ENCODE measurements at places on chromosomes 7 and 10.

- no peak for DNase-seq
These were observed 398.4 kb downstream of the DGKB start for GRCh38 chr7:14504134-14504533.

DNA sequence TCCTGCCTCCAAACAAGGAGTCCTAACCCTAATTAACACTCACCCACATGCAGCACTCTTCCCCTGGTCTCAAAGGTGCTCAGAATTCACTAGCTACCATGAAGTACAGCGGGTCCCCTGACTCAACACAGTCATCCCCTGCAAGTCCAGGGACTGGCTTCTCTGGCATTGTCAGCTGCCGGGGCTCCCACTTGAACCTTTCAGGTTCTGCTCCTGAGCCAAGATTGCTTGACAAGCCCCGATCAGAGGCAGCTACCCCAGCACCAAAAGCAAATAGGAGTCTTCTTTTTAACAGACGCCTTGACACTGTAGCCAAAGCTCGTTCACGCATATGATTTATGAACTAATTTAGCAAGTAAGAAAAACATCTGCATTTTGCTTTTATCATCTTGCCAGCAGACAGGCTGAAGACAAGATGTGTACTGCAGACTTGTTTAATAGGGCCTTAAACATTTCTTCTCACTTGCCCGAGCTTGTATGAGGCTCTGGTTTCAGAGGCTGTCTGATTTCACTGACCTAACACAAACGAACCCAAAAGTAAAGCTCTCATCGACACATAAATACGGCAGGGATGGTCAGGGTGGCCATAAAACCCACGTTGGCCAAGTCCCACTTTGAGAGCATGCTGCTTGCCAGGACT is 67.6 kb upstream of the ADAM12 start:
- DNase-seq = no peak

DNA sequence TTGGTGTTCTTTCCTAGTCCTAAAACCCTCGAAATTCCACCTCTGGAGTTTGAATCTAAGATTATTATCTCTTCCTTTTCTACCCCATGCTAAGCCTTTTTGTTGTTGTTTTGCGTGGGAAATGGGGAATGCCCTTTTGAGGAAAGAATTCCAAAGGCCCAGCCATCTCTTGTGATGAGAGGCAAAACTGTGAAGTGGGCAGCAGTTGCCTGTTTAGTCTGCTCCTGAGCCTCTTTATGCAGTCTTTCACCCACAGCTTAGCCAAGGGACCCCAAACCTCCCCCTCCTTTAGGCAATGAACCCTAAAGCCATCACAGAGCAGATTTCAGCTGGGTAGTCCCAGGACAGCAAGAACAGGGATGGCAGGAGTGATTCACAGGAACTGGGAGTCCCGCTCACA is 95.5 kb downstream of the DNMBP start:
- DNase-seq = no peak

DNA sequence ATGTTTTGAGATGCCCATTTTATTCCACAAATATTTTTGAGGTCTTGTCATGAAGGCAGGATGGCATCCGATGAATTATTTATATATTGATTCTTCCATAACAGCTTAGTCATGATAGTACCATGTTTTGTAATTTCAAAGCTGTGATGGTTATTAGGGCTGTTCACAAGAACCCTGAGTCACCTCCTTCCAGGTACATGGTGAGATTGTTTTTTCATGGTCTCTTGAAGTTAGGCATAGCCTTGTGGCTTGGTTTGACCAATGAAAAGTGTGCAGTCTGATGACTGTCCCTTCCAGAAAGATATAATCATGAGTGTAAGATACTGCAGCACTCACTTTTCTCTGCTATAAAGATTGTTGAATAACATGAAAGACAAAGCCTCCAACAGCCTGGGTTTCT is 274.8 kb downstream of the FGFR2 start:
- DNase-seq = no peak

GRCh38 chr7:10662491-10662890 is 311.2 kb upstream of the PHF14 start:
- no peak for DNase-seq

DNA sequence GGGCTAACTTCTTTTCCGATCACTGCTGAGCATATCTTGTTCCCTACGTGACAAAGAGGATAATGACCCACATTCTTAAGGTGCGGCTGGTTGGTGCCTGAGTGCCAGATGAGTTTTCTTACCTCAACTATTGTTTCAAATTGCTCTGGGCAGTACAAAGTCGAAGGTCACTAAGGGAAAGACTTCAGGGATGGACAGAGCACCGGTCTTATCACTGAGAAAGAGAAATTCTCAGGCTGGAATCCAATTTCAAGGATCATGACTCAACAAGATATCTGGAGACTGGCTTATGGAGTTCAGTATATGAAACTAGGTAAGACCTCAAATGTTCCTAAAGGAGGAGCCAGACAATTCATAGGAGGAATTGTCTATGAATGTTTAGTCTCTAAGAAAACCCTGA is 780.3 kb downstream of the SUGCT start:
- DNase-seq = no peak

GRCh38 chr7:128074736-128075135 is 43.5 kb upstream of the LRRC4 start:
- DNase-seq = no peak

DNA sequence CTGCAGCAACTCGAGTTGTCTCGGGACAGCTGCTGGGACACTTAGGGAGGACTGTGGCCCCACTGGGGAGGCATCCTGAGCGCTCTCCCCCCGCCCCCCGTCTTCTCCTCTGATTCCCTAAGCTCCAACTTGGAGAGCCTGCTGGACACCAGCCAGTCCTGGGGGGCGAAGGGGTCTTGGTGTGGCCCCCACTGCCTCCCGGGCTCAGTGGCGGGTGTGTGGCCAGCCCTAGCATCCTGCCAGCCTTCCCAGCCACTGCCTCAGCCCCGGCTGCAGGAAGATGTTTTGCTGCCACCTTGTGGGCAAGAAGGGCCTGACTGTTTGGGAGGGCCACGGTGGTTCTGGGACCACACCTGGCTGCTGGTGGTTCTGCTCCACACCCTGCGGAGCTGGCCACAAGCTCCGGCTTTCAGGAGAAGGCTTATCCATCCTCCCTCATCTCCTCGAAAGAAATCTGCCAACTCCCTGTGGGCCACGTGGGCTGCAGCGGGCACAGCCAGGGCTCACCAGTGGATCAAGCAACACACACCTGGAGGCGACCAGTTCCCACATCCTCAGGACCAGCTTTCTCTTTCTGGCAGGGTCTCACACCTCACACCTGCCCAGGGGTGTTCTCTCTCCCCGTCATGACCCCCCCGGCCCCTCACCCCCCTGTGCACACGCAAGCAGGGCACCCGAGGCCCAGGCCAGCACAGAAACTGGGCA is 24.8 kb downstream of the AGAP3 start:
- no peak for DNase-seq

GRCh38 chr7:78558566-78558965 is 760.0 kb downstream of the PHTF2 start:
- DNase-seq = no peak

DNA sequence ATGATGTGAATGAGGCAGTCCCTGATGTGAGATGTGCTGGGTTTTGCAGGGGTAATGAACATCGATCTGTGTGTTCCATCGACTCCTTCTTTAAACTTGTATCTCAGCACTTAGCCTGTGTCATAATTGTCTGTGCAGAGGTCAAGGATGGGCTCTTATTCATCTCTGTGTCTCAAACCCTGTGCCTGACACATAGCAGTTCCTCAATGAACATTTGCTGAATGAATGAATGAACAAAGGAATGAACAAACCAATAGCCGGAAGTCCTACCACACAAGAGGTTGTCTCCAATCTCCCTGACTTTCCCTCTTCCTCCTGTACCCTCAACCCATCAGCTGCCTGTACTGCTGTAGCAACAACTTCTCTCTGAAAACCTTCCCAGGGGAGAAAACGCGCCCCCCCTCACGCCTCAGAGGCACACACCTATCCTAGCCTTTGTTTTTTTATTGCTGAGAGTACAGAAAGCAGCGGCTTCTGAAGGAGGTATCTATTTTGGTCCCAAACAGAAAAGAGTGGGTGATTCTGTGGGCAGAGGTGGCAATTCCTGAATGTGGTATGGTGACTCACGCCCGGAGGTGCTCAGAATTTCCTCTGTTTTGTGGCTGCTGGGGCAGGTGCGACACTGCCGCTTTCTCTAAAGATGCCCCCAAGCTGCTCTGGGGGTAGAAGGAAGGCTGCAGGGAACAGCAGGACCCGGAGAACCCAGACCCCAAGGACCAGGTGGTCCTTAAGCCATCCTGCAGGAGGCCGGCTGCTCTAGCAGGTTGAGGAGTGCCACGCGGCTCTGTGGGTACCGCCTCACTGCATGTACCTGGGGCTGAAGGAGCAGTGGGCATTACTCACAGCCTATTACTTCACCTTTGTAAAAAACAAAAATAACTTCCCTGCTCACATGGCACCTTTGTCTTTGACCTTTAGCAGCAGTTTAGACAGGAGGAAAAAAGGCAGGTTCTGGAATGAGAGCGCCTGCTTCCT is 9.6 kb downstream of the IL2RA start:
- DNase-seq = no peak

DNA sequence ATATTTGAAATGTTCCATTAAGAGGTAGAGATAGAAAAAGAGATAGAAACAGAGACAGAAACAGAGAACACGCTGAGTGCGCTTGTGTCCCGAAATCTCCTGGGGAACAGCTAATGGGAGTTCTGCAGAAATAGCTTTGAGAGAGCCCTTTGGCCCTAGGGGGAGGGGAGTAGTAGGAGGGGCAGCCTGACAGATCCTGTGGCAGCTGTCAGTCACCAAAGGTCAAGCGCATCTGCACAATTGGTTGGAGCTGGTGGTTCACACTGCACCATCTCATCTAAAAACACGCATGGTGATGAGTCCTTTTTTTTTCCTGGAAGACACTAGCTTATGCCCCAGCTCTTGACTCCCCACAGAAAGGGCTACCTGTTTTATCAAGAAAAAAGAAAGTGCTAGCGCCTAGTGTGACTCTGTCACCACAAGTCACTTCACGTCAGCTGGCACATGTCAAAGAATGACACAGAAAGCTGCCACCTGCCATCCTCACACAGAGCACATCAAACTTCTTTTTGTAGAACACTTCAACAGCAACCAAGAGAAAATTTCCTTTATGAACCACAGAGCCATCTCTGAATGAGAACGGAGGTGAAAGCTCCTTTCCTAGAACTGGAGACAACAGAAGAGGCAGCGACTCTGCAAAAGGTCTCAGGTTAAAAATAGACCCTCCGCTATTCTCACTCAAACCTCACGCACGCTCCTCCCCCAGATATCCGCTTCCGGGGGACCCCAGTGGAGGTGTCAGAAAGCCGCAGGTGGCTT is 125.7 kb downstream of the GFRA1 start:
- DNase-seq = no peak

DNA sequence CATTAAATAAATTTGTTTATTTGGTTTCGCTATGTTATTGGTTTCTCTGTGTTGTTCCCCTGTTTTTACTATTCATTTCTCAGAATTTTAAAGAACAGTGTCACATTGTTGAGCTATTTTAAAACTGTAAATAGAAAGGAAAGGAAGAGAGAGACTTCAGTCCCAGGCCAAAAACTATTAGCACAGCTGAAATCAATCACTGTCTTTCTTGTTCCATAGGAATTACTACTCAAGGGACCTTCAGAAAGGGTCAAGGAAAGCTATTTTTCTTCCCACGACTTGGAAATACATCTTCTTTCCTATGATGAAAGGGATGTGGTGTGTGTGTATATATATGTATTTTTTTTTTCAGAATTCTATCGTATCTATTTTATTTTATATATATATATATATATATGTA is 29.0 kb upstream of the GNAT3 start:
- DNase-seq = no peak

DNA sequence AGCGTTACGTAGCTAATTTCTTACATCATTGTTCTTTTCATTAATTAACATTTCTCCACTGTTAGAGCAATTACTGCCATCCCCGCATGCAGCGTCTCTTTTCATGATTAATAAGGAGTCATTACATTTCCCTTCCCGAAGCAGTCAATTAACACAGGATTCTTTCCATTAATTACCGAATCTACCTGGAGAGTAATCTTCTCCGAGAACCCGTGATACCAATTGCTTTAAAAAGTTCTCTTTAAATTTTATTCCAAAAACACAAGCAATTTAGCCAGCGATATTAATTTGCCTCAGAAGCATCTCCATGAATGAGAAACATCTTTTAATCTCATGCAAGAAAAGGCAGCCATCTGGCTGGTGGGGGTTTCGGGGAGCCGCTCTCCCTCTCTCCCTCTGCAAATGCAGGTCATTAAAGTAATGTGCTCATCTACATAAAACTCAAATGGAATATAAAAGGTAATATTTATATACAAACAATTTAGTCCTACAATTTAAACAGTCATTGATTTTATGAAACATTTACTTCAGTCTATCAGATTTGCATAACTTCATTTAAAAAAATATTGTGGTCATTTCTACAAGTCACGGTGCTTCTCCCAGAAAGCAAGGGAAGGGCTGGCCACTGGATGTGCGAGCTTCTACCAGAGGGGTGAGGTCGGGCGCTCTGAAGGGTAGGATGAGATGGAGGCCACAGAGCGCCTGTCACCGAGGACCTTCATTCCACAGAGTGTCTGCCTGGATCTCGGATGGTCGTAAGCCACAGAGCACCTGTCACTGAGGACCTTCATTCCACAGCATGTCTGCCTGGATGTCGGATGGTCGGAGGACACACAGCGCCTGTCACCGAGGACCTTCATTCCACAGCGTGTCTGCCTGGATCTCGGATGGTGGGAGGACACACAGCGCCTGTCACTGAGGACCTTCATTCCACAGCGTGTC is 145.0 kb downstream of the WDR37 start:
- no peak for DNase-seq

DNA sequence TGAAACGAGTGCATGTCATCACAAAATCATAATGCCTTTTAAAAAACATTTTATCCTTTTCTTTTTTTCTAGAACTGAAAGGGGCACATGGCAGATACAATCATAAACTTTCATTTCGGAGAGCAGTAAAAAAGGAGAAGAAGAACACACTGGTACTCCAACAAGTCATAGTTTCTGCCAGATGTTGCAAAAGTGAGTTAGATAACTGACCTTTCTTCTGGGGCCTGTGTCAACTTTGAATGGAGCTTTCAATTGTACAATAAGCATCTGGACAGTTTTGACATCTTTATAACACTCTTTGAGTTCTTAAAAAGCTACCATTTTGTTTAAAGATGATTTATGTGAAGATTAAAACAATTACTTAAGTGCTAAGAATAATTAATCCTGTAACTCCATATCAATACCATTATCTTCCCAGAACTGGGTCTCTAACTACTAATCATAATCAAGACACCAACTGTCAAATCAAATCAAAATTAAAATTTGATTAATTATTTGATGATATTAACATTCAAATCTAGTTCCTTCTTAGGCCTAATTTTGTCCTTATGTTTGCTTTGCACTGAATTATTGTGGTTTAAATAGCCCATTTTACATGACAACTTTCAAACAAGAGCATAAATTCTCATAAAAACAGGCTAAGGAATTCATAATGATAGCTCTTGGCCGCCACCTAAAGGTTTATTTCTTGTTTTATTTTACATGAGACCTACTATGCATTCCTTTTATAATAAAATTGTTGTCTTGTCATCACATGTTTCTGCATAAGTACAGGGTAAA is 19.5 kb upstream of the ITGB8 start:
- no peak for DNase-seq

DNA sequence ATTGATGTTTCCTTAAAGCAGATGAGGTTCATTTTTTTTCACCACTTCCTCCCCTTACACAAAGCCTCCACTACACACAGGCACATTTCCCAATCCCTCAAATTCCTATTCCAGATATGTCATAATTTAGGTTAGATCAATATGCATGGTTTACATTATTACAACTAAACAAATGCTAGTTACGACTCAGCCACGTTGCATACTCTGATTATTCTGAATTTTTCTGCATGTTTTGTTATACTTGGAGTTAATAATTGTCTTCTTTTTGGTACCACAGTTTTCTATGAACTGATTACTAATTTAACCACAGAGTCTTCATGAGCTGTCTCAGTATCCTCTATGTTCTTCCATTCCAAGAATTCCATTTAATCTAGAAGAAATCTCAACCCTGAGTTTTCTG is 4.4 kb upstream of the BICC1 start:
- no peak for DNase-seq

Measured in NCI-H187 treated with DMSO at 0.1 percent for 48 hours (cell line).